ENCODE measurements at places on chromosomes 1 and 21.

- DNase-seq = no peak
Measured at GRCh38 chr1:233289676-233290075, 5.8 kb downstream of the PCNX2 start.

GRCh38 chr1:111795401-111795800 is 39.7 kb downstream of the DDX20 start:
- no peak for DNase-seq

- DNase-seq = no peak
Measured at GRCh38 chr1:43366179-43366578, 1.6 kb downstream of the ELOVL1 start.

DNA sequence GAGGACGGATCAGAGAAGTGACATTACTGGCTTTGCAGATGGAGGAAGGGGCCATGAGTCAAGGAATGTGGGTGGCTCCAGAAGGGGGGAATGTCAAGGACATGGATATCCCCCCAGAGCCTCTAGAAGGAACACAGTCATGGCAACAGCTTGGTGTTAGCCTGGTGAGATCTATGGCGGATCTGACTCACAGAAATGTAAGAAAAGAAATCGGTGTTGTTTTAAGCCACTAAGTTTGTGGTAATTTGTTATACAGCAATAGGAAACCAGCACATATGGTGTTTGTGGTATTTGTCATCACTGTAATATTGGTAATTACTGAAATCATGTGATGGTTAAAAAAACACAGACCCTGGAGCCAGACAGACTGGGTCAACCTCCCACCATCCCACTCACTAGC is 236.2 kb downstream of the SETD4 start:
- DNase-seq = no peak

- DNase-seq = no peak
Measured at GRCh38 chr1:247459507-247459906, 1.6 kb upstream of the OR2B11 start.

GRCh38 chr21:24197132-24197643 is 1410.1 kb downstream of the MRPL39 start:
- no peak for DNase-seq

DNA sequence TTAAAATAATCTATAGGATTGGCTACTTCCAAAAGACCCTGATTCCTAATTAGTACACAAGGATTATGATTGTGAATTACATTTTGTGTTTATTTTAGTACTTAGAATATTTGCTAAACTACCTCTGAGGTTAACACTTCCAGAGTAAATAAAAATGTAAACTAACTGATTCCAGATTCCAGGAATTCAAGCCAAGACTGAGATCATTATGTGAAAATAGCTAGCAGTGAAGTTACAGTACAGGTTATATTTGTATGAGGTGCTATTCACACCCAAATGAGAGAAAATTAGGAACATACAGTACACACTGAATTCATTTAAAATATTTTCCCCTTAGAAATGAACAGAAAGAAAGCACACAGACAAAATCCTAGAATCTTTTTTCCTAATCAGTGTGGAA is 28.8 kb downstream of the TTLL7 start:
- DNase-seq = no peak

- no peak for DNase-seq
Measured at GRCh38 chr1:25906644-25907300, 553 bp upstream of the STMN1 start.

DNA sequence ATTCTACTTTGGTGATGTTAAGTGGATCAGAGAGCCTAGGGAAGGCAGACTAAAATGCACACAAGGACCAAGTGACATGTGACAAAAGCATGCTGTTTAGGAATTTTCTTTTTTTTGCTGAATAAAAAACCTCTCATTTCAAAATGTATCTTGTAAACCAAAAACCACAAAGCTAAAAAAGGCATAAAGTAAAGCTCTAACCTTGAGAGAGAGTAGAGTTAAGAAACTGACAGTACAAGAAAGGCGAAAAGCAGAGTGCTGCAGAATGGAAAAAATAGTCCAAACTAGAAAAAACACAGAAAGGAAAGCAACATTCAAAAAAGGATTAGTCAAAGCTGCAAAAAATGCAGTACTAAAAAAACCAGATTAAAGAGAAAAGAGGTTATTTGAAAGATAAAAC is 76.5 kb downstream of the EPS15 start:
- DNase-seq = no peak

DNA sequence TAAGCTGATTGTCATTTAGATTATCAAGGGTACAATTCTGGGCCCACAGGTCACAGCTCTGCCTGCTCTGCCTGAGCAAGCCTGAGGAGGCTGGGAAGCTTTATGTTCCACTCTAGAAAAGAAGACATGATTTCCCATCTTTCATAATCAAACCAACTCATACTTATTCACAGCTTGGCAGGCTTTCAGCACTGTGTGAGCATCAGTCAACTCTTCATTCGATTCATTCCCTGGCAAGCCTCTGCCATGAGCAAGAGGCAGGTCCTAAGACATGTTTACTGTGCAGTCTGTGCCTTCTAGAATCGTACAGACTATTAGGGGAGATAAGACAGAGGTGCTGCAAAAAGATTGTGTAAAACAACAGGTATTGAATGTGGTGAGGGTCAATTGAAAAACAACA is 24.5 kb upstream of the KIRREL1 start:
- peak; percentile 75 for DNase-seq

DNA sequence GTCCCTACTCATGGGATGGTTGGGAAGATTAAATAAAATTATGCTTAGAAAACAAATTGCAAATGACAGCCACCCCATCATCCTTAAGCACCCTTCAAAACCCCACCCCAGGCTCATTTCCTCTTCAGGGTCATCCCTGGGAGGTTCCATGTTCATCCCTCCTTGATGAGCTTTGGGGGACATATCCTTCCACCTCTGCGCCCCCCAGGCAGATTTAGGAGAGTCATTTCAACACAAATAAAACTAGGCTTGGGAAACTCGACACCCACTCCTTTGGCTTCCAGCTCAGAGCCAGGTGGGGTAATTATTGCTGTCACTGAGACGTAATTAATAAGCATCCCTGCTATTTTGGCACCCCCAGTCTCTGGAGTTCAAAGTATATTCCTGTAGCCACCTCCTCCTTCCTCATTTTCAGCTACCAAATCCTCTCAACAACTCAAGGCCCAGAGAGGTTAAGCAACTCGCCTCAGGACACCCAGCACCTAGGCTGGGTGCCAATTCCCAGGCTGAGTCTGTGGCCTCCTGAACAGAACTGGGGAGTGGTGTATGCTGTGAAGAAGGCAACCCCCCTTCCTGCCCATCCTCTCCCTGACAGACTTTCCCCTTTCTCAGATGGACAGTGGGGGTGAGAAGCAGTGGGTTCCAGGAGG is 595 bp downstream of the CRYBG2 start:
- DNase-seq = no peak

GRCh38 chr1:156140879-156141707 is 12.3 kb upstream of the SEMA4A start:
- DNase-seq = no peak

DNA sequence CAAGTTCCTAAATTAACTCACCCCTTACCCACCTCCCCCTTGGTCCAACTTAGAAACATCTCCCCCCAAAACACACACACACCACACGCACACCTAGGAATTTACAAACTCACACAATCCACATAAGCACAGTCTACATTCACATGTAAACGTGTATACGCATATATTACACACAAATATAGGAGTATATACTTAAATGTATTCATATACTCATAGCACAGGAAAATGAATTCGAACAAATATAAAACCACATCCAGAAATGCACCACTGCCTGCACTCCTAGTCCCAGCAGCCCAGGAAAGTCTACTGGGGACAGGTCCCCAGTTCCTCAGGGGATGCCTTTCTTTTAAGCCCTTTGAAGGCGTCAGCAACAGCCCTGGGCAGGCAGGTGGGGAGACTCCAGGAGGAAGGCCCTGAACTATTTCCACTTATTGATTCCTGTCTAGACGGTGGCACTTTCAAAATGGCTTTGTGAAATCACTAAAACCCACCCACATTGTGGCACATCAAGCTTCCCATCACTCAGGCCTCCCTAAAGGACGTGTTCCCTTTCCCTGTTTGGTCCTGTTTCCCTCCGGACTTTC is 3.1 kb upstream of the DMBX1 start:
- DNase-seq = no peak

- no peak for DNase-seq
Measured at GRCh38 chr1:23132033-23132432, 36.6 kb downstream of the LUZP1 start.

Data from fibroblast of skin of left biceps (primary cell).